ENCODE measurements at places on chromosomes 5 and 9. TPM values are rescaled to one million over a fixed set of nuclear protein-coding genes. Genes with fewer than 3 reads are reported as not detected.

Gene ADAM19
- 5.0 TPM for total RNA-seq

Gene PDLIM4
- total RNA-seq: 40.4 TPM

Gene BTNL8
- total RNA-seq: not detected

Gene ENTREP1
- total RNA-seq: 3.3 TPM

Gene IL13
- not detected for total RNA-seq

Gene NR6A1
- total RNA-seq: 0.54 TPM

Gene PCDHGB3
- 0.67 TPM for total RNA-seq

Gene CAMK4
- 0.34 TPM for total RNA-seq

Measured in mammary microvascular endothelial cell (primary cell).